ENCODE measurements at places on chromosomes 16 and 17.

DNA sequence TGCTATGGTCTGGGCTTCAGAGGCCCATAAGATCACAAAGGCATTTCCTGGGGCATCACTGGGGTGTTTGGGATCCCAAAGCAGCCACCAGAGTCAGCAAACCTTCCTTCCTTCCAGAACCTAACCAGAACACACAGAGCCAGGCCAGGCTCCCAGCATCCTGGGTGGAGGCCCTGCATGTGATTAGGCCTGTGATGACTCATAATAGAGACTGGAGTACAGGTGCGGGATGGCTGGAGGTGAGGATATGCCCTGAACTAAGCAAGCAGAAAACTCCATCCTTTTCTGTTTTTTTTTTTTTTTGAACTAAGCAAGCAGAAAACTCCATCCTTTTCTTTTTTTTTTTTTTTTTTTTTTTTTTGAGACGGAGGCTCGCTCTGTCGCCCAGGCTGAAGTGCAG, 17.7 kb upstream of the GFOD2 start:
- DNase-seq, result no peak

- DNase-seq, result no peak
These were observed 3.8 kb upstream of the XYLT1 start for GRCh38 chr16:17474572-17474971.

GRCh38 chr17:1588821-1589585, 26.4 kb upstream of the PITPNA start:
- no peak for DNase-seq

GRCh38 chr16:4306470-4307214, 9.2 kb upstream of the GLIS2 start:
- peak; percentile 49 for DNase-seq

DNA sequence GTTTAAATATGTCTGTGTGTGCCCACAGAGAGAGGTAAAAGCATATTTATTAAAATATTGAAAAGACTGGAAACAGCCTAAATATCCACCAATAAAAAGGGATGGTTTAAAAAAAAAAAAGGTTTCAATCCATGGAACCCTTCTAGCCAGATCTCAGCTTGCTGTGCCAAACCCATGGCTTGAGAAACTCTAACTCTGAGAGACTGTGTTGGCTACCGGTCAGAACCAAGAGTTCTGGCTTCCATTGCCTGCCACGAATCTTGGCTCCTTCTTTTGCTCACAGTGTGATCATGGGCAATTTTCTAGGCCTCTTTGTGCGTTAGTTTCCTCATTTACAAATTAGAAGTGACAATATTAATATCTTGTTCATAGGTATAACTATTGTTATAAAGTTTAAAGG, 201.3 kb upstream of the IRX3 start:
- DNase-seq, result no peak

DNA sequence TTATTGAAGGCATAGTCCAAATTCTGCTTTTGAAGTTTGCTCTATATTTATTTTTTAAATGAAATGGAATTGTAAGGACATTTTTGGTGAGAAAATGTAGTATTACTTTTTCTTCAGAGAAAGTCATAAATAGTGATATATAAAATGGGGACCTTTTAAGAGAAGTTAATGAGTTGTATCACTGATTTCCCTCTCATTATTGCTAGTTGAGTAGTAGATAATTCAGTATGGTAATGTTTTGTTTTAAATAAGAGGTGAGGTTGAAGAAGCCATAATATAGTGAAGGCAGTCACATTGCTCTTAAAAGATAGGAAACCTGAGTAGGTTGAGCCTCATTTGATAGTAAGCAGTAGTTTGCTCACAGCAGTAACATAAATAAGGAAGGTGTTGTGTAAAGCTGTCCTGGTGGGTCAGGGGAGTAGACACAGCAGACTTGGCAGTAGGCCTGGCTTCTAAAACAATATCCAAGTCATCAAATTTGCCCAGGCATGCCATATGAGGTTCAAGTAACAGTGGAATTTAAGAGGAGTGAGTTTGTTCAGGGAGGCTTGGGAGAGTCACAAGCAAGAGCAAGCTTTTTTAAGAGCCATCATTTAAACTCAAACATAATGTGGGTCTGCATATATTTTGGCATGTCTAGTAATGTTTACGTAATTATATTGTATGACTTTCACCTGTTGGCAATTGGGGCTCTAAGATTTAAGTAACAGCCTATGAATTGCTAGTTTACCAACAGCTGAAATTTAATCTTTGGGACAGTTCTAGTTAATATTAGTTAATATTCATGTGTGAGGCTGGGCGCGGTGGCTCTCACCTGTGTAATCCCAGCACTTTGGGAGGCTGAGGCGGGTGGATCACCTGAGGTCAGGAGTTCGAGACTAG, 6.5 kb downstream of the NFATC3 start:
- DNase-seq, result no peak

GRCh38 chr16:86994651-86995171, 322.5 kb downstream of the C16orf95 start:
- DNase-seq, result no peak

DNA sequence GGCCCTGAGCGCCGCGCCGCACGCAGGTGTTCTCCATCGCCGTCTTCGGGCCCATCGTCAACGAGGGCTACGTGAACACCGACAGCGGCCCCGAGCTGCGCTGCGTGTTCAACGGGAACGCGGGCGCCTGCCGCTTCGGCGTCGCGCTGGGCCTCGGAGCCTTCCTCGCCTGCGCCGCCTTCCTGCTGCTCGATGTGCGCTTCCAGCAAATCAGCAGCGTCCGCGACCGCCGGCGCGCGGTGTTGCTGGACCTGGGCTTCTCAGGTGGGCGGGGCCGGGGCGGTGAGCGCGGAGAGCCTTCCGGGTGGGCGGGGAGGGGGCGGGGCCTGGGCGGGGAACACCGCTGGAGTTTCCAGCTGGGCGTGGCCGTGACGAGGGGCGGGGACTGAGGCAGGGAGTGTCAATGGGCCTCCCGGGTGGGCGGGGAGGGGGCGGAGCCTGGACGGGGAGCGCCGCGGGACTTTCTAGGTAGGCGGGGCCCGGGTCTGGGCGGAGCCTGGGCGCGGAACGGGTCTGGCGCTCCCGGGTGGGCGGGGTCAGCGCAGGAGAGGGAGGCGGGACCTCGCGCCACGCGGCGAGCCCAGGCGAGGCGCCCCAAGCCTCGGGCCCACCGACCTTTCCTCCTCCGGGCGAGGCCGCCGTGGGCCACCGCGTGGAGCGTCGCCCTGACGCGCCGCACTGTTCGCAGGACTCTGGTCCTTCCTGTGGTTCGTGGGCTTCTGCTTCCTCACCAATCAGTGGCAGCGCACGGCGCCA, 2.4 kb downstream of the SYNGR3 start:
- peak; percentile 98 for DNase-seq

- DNase-seq, result no peak
These were observed 241.7 kb downstream of the SEC14L1 start for GRCh38 chr17:77382356-77382911.

DNA sequence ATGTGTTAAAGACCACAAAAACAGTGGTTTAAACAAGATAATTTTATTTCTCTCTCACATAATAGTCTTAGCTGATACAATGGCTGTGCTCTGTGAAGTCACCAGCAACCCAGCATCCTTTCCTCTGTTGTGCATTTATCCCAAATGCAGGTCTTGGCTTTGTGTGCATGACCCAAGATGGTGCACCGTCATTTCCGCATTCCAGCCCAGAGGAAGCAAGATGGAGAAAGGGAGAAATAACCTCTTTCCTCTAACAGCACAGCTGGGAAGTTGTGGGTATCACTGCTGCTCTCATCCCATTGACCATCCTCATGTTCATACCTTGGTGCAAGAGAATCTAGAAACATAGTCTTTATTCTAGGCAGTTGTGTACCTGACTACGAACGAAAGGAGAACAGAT, 21.8 kb downstream of the TMC5 start:
- DNase-seq, result no peak

- no peak for DNase-seq
These were observed 12.9 kb downstream of the MXRA7 start for GRCh38 chr17:76697702-76698465.

DNA sequence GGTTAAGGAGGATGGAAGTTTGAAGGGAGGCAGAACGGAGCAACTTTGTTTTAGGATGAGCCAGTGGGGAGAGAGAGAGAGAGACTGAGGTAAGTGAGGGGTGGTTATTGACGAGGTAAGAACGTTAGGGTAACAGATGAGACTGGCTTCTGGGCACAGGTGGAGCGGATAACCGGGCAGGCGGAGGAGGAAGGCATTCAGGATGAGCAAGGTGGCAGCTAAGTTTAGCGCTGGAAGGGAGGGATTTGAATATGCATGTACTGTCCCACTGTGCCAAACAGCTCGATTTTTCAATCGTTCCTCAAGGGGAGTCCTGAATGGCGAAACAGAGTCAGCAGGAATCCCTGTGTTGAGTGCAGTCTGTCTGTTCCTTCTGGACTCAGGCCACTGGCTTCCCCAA, 35.8 kb downstream of the CACNG3 start:
- DNase-seq, result no peak
